ENCODE measurements at places on chromosomes 2 and 18.

DNA sequence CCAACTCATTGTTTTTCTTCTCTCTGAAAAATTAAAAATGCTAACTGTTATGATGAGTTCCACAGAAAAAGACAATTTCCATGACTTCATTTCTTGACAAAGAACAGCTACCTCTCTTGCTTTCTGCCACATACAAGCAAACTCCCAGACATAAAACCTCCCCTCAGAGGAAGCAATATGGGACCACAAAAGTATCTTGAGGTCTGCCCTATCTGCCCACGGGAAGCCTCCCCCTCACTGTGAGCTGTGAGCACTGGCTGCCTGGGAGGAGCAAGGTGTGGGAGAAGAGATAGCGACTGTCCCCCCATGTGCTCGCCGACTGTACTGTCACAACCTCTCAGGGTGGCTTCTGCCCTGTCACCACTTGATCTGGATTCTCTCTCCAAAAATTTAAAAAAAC, 69.7 kb upstream of the NRP2 start:
- DNase-seq = no peak

DNA sequence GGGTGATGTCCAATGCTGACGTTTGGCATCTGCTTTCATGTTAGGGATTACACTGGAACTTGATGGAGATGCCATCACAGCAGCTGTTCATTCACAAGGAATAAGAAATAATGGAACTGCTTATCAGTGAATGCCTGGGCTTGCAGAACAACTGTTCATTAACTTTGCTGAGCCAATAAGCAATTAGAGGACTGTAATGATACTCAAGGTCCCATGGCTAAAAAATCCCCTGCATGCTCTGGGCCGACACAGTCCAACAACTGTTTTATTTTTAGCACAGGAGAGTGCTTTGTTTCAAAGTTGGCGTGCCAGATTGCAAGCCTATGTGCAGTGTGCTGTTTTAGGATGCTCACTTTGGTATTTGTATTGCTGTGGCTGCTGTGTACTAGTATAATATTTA, 408.0 kb upstream of the RGPD4 start:
- no peak for DNase-seq

DNA sequence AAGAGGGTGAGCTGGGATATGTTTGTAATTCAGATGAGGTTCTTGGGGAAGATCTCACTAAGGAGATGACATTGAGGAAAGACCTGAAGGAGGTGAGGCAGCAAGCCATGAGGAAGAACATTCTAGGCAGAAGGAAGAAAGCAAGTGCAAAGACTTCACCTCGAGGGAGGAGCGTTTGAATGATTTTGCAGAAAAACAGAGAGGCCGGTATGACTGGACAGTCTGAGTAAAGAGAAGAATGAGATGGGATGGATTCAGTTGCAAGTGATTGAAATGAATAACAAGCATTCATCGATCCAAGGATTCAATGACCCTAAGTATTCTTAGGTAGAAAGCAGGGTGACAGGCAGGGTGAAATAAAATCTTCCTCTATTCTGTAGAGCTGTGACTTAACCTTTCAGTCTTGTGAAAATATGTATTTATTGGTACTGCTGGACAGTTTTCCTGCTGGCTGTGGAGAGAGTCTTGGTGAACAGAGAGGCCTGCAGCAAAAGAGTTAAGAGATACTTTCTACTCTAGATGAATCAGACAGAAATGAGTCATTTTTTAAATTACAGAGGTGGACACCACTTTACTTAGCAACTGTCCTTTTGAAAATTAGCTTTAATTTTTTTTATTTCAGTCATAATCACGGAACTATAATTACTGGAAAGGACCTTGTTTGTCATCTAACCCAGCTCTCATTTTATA, 278.4 kb downstream of the LRRTM1 start:
- no peak for DNase-seq

GRCh38 chr2:235005603-235006259, 53.9 kb downstream of the SH3BP4 start:
- DNase-seq = no peak

DNA sequence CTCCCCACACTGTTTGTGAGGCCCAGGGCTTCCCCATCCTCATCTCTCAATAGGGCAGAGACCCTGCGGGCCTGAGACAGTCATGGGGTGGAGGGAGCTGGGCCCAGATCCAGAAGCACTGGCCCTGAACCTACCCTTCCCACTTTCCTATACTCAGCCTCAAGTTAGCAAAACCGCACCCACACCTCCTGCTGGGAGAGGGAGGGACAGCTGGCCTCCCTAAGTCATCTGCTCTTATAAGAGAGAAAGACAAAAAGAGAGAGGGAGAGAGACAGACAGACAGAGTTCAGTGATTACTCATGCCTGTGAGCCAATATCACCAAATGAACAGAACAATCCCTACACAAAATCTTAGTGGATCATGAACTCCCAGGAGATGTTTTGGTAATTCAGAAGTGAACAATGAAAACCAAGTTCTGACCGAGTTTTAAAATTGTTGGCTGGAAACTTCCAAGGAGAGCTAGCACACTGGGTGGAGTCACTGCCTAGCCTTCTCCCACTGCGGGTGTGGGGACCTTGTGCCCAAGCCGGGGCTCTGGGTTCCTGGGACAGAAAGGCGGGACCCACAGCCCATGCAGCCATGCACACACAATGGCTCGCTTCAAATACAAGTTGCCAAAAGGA, 130.5 kb downstream of the PXDN start:
- no peak for DNase-seq

GRCh38 chr18:55779691-55780585, 191.9 kb upstream of the TCF4 start:
- DNase-seq = peak; percentile 53

All from NCI-H2171 (cell line).